ENCODE measurements at places on chromosomes 7 and 10.

- no peak for DNase-seq
These were observed 167.2 kb downstream of the WNT2 start for GRCh38 chr7:117155694-117156093.

DNA sequence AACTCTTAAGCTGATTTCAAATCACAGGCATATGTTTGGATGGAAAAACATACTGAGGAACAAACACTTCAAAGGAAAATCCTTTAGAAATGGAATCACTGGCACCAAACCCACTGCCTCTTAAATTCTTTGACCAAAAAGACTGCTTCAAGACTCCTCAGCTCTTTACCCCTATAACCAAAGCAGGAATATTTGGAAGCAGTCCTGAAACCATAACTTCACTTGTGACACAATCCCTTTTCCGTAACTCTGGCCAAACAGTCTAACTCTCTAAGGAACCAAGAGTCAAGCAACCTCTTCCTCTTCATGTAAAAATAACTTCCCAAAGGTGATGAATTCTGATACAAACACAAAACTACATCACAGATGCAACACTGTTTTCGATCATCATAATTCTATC lies 104.3 kb downstream of the MTERF1 start:
- DNase-seq: no peak

- DNase-seq: no peak
These were observed 183.0 kb downstream of the RAPGEF5 start for GRCh38 chr7:22173685-22174573.

- no peak for DNase-seq
These were observed 50.6 kb upstream of the SRPK2 start for GRCh38 chr7:105439174-105439893.

DNA sequence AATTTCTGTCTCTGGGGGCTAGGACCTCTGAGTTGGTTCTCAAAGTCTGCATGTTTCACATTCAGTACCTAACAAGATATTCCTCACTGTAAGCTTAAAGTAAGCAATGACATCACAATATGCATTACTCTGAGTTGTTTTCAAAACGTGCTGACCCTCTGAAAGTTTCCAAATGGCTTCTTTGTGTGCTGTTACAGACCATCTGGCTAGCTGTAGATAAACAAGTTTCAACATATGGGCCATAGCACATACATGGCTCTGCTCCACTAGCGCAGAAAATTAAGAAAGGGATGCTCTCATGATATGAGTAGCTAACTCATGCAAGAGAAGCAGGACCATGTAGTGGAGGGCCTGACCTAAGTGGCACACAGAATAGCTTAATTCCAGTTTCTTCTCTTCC lies 119.0 kb downstream of the HTR7 start:
- no peak for DNase-seq

Measured in right forelimb (tissue), 1 donor.